MCF 10A (cell line): ENCODE measurements at places on chromosomes 16 and 17.
A peak's percentile ranks its signal among the peaks of the same experiment; 100 is the strongest.

DNA sequence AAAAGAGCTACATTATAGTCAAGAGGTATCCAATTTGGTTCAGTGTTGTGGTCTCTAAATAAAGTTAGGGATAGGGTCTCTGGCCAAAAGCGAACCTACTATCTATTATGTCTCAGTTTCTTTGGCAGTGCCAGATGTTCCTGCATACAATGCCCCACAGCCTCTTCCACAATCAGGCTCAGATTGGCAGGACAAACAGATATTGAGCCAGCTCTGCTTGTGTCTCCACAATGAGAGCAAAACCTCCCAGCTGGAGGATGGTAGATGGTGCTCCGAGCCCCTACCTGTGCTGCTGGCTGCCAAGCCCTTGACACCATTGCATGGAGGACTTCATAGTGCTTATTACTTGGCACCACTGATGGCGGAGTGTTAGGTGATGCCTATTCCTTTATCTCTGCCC is 19.7 kb downstream of the PHAF1 start:
- no peak for DNase-seq

GRCh38 chr17:17424552-17424951 is 52.2 kb upstream of the MED9 start:
- no peak for DNase-seq

GRCh38 chr17:7897773-7898172 is 9.2 kb downstream of the CHD3 start:
- DNase-seq = peak; percentile 51

DNA sequence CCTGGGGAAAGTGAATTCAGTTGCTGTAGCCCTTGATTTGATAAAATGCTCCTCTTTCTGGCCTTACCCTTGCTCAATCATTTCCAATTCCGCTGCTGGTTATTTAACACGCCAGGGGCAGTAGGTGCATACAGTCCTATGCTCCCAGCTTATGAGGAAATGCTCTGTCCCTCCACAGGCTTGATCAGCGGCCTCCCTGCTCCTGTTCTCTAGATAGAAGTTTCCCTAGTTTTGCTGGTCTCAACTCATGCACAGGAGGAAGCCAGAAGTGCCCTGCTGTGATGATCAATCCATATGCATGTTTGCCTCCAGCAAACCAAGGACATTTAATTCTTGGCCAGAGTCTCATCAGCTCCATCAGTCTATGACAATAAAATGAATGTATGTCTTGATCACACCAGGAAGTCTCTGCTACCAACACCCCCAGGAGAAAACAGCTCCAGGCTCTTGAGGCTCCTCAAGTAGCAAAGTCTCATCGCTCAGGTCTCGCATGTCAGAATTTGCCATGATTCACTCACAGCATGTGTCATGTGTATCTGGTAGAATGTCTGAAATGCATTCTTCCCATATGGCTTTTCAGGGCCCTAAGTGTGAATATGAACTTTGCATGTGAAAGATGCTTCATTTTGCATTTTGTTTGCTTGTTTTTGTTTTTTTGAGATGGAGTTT is 208.9 kb downstream of the CDH13 start:
- DNase-seq = no peak

- peak; percentile 60 for DNase-seq
These were observed 1.7 kb upstream of the NLRP1 start for GRCh38 chr17:5585836-5586521.

- no peak for DNase-seq
These were observed 393.0 kb downstream of the CA10 start for GRCh38 chr17:51765282-51766135.

- DNase-seq = peak; percentile 44
These were observed 30.1 kb downstream of the CCL4 start for GRCh38 chr17:36133602-36134236.

DNA sequence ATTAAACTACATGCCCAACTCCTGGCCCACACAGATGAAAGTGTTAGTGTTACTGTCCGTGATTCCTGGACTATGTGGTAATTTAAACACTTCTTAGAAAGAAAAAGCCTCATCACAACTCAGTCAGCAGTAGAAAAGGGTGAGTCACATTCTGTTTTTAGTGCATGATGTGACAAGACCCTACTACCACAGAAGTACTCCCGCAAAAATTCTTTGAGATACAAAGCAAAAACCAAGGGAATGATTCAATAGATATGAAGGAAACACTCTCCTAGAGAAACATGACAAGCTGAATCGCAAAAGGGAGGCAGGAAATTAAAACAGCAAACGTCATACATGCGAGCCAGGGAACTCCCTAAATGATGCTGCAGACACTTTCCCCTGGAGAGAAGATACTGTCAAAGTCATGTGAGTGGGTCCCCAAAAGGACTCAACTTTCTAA is 14.4 kb downstream of the SNN start:
- peak; percentile 39 for DNase-seq

- no peak for DNase-seq
These were observed 1.2 kb upstream of the C17orf99 start for GRCh38 chr17:78144736-78145641.
